Activated CD4-positive, CD25-positive, alpha-beta regulatory T cell (primary cell): ENCODE measurements at places on chromosomes 3 and 15.

GRCh38 chr15:66588537-66588936 lies 22.7 kb upstream of the LCTL start:
- DNase-seq, result no peak

- DNase-seq, result no peak
Measured at GRCh38 chr3:146540236-146540635, 4.2 kb downstream of the PLSCR1 start.

GRCh38 chr3:153069598-153070510 lies 92.2 kb upstream of the RAP2B start:
- DNase-seq, result no peak

GRCh38 chr15:94081829-94082228 lies 149.5 kb upstream of the MCTP2 start:
- DNase-seq, result no peak

GRCh38 chr3:128808672-128809071 lies 70.7 kb upstream of the ACAD9 start:
- no peak for DNase-seq

- DNase-seq, result no peak
Measured at GRCh38 chr3:112466020-112466419, 33.3 kb downstream of the BTLA start.

DNA sequence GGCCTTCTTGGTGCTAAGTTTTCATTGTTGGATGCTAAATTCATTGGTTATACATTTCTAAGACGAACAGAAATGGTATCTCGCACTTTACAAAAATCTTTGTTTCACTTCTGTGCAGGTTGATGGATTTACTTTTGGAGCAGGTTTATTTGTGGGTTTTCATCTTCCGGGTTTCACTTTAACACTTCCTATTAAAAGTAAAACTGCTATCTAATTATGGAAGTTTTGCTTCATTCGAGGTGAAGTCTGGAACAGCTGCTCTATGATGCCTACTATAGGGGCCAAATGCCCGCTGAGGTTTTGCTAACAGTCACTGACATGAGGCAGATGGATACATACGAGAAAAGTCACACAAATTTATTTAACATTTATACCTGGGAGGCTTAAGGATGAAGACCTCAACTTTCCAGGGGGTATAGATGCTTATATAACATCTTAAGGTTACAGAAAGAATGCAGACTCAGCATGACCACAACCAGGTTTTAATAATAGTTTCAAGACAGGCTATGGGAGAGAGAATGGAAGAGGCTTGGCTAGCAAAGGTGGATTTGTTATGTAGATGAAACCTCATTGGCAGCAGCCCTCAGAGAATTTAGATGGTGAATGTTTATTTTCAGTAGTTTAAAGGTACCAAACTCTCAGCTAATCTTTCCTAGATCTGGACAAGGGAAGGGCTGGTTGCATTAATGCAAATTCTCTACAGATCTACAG lies 54.2 kb downstream of the OSTN start:
- no peak for DNase-seq

DNA sequence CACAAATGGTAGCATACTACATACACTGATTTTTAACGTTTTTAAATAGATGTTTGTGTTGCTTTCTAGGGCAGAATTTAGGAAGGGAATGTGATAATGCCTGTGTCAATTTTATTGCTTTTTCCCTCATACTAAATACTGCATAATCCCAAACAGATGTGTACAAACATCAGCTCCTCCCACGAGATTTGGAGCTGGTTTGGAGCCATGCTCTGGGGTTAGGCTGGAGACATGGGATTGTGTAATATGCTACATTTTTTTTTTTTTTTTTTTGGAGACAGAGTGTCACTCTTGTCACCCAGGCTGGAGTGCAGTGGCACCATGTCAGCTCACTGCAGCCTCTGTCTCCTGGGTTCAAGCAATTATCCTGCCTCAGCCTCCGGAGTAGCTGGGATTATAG lies 80.1 kb downstream of the EBLN2 start:
- no peak for DNase-seq

GRCh38 chr3:46987743-46988401 lies 8.4 kb downstream of the NBEAL2 start:
- DNase-seq, result peak; percentile 90

GRCh38 chr3:151875759-151876158 lies 2.3 kb downstream of the SUCNR1 start:
- DNase-seq, result no peak

DNA sequence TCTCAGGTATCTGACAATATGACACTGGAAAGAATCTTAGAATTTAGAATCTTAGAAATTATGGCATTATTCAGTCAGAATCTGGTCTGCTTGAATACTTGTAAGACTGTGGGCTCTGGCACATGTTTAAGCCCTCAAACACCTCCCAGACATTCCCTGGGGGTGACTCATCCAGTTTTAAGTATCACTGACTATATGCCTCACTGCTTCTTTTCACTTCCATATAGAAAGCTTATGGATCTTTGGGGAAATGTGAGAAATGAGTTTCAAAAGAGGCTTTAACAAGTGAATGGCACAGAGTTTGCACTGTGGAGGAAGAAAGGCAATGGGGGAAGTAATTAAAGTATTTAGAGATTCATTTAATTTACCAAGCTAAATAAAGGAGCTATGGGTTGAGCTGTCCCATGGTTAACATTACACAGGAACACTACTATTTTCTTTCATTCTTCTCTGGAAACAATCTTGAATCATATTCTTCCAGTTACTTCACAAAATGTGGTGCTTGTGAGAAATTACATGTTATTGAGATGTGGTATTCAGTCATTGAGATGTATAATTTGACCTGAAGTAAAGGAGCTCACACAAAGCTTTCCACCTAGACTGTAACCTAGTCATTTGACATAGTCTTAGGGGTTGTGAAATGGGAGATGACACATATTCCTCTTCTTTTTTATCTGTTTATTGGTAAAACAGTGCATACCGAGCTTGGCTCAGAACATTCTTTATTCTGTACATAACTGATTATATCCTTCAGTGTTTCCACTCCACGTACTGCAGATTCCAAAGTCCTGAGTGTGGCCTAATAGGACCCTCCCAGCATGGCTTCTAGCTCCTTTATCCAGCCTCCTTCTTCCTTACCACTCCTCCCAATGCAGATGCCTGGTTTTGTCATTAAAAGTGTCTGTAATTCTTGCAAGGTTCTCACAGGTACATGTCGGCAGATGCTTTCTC lies 544.6 kb upstream of the NECTIN3 start:
- no peak for DNase-seq

GRCh38 chr15:90581771-90582352 lies 52.1 kb downstream of the CRTC3 start:
- no peak for DNase-seq

DNA sequence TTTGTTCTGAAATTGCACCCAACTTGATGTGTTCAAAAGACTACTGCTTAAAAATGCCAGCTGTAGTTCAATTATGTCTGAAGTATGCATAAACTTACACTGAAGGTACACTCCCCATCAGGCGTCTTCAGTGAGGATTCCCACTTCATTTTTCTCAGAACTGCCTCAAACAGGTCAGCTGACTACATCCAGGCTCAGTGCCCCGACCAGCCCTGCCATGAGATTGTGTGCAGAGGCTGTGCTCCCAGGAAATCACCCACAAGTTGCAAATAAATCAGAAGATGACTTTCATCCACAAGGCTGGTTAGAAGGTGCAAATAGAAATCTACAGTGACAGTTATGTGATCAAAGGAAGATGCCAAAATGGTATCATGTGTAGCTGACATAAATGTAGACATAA lies 51.5 kb downstream of the CTNNB1 start:
- DNase-seq, result no peak

GRCh38 chr15:76514282-76514681 lies 177.7 kb downstream of the ISL2 start:
- no peak for DNase-seq

- DNase-seq, result no peak
Measured at GRCh38 chr3:42152193-42152592, 61.0 kb downstream of the TRAK1 start.

GRCh38 chr3:8743911-8744310 lies 10.3 kb downstream of the CAV3 start:
- DNase-seq, result no peak

DNA sequence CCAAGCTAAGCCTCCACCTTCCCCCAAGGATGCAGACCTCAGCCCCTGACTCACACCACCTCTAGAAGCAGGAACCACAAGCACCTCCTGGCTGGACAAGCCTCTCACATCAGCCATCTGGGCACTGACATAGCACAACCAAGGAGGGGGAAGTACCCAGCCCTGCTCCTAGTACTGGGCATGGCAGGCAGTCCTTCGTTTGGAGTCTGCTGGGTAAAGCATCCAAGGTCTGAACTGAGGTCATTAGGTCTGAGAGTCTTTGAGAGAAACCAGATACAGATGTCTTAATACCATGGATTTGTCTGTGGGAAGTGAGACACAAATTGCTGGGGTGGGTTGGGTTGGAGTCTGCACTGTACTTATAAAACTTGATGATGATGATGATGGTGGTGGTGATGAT lies 61.8 kb downstream of the CCDC33 start:
- DNase-seq, result no peak

GRCh38 chr3:76490064-76490463 lies 549.8 kb upstream of the ROBO2 start:
- no peak for DNase-seq

DNA sequence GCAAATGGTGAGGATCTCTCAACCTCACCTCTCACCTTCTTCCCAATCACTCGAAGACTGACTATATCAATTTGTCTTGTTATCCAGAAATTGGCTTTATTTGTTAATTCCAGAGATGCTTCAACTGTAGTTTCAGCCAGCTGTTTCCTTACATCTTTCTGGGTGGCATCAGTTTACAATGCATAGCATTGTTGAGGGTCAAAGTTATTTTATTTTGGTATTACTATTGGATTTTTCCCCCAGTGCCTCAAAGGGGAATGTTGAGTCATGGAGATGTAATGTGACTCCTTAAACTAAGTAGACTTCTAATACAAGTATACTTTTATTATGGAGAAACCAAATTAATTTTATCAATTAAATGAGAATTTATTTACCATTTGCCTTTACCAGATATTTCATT lies 351.6 kb downstream of the TIGIT start:
- no peak for DNase-seq

DNA sequence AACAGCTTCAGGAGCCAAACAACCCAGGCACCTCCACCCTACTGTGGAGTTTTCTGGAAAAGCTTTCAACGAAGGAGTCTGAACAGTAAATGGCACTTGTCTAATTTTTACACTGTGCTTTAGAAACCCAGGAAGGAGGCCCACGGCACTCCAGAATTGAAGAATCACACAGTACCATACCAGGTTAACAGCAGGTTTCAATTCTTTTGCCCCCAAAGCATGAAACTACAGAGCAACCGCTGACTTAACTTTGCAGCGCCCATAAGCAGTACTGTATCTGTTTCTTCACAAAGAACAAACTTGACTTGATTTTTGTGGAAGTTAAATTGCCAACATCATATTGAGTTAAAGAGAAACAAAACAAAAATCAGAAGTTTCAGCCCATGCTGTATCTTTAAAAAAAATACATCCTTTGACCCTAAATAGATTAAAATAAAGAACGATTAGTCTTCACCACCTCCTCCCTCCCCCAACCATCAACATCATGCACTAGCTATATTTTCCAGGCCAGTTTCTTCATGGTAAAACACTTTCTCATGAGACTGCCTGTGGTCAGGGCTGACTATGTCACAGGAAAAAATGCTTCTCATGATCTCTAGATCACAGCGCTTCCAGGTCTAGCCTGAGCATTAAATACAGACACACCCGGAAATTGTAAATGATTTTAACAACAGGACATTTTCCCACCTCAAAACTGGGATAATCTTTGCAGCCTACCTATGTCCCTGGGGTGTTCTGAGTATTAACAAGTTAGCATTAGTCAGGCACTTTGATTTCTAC lies 456.3 kb downstream of the FOXP1 start:
- no peak for DNase-seq

DNA sequence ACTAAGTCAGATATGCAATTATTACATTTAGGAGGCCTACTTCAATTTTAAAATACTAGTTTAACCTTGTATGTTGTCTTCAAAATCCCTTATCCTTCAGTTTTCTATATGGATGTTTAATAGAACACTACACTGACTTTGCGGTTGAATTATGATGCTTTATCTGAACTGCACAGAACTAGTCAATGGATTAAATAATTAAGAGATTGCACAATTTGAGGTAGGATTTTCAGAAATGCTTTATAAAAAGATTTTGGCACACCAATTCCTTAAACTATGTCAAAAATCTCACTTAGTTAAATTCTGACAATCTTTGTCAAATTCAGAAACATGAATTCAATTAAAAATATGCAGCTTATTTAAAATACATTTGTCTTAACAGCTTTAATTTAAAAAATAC lies 28.1 kb downstream of the ATOSA start:
- DNase-seq, result no peak

DNA sequence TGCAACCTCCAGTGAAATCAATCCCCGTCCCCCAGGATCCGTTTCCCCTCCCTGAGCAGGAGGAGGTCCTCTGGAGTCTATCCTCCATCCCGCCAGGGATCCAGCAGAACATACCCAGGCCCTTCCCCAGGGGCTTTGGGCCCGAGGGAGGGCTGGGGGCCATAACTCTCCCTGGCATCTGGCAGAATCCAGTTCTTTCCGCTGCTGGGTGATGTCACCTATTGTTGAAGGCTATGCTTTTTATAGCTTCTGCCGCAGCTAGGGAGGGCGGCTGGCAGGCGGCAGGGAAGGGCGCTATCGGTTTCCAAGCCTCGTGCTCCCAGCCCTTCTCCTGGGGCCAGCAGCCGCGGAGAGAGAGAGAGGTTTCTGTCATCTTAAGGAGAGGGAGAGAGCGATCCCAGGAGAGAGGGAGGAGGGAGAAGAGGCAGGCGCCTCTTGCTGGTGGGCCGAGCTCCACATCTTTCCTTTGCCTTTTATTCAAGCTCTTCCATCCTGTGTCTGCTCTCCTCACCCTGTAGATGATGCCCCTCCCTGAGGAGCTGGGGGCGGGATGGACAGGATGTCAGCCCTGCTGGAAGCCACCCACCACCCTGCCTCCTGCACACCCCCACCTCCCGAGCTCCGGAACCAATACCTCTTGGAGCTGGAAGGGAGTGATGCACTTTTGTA lies 120.1 kb downstream of the ANP32A start:
- no peak for DNase-seq

DNA sequence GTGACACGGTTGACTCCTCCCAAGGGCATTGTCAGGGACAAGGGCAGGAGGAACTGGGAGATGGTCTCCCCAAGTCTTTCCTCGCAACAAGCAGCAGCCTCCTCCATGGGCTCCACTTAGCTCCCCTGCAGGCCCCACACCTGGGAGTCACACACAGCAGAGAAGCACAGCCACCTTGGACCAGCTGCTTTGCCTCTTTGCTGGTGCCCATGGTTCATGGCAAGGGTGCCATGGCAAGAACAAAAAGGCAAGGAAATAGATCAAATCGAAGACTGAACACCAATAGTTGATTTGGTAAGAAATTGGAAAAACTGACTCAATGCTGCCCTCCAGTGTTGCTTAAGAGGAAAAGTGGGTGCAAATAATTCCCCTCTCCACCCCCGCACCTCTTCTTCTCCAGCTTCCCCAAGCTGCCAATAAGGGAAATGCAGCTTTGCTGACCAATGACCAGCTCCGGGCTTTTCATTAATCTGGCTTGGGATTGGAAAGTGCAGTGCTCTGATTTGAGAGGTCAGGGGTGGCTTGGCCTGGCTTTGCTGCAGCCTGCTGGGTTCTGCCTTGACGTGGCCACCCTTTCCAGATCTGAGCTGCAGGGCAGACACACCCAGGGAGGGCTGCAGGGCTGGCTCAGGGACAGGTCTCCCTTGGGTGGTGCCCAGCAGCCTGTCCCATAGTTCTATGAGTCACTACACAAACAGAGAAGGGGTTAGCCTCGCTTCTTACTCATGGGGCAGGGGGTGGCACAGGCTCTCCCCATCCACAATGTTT lies 162.0 kb downstream of the KLF13 start:
- no peak for DNase-seq
